Activated CD8-positive, alpha-beta memory T cell treated with anti-CD3 and anti-CD28 coated beads, Interleukin-2, amount 10 ng/mL, durations not matched to agents 7 days and 5 days (primary cell): ENCODE measurements at places on chromosomes 2 and 18. TPM values are rescaled to one million over a fixed set of nuclear protein-coding genes. Genes with fewer than 3 reads are reported as not detected.

DNA sequence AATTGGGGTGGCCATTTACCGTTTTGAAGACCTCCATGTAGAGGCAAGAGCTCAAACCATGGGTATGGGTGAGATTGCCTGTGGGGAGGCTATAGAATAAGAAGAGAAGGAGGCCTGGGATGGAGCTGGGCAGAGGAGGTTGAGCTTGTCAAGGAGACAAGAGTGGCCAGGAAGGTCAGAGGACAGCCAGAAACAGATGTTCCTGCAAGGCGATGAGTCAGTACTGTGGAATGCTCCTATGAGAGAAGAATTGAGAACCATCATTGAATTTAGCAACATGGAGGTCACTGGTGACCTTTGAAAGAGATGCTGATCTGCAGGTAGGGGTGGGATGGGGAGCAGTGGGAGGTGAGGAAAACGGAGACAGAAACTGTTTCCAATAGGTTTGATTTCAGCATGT, 3.5 kb downstream of the ACSL3 start:
- no peak for DNase-seq

- DNase-seq = peak; percentile 42
Observed at GRCh38 chr2:127401757-127402695, 14.3 kb upstream of the MAP3K2 start.

HNMT gene
- total RNA-seq = not detected

DNA sequence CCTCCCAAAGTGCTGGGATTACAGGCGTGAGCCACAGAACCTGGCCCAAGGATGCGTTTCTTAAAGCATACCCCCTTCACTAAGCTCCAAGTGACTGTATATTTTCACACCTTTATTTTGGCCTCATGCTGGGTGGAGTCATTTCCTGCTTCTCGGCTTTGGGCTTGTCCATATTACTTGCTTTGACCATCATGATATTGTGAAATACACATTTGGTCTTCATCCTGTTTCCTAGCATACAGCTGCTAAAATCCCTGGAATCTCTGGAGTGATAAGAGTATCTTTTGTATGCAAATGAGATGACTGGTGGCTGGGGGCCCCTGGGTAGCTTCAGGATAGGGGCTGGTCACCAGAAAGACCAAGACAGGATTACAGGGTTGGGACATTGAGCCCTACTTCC, 17.6 kb upstream of the COLEC12 start:
- DNase-seq = no peak

GRCh38 chr2:237109421-237109934, 23.8 kb downstream of the COPS8 start:
- DNase-seq = no peak

GRCh38 chr2:113809076-113809736, 52.8 kb upstream of the SLC35F5 start:
- no peak for DNase-seq

REEP1 gene
- total RNA-seq = not detected

- DNase-seq = no peak
Observed at GRCh38 chr2:22247466-22247865, 1123.7 kb downstream of the TDRD15 start.

GRCh38 chr2:64842030-64842429, 147.2 kb upstream of the SLC1A4 start:
- no peak for DNase-seq

- DNase-seq = peak; percentile 70
Observed at GRCh38 chr2:69642709-69643601, 584 bp downstream of the AAK1 start.

PLCD4 gene
- total RNA-seq = 0.30 TPM

INHA gene
- total RNA-seq = not detected
